Sigmoid colon (tissue), 7 donors: ENCODE measurements at places on chromosomes 5 and 9.

GRCh38 chr5:151870820-151871219 is 53.8 kb downstream of the GLRA1 start:
- H3K36me3 ChIP-seq = no peaks in the 10 kb centered on the region
- no peaks in the 10 kb centered on the region for H3K27me3 ChIP-seq
- H3K4me3 ChIP-seq = no peak overlapping the region
- no peak overlapping the region for H3K27ac ChIP-seq

DNA sequence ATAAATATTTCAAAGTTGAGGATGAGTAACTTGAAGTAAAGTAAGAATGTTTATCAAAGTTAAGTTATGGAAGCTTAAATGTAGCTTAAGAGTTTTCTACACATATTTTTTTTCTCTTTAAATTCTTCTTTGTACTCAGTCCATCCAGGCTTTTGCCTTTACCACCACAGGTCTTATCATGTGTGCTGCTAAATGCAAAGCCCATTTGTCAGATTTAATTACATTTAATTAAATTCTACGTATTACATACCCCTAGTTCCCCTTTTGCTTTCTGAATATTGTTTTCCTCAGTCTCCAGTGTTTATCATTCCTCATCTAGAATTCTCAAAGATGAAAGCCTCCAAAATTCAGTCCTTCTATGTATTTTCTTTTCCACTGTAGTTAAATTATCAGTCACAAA is 1841.9 kb downstream of the EFNA5 start:
- H3K4me3 ChIP-seq = no peak overlapping the region
- H3K27ac ChIP-seq = no peak overlapping the region
- no peaks in the 10 kb centered on the region for H3K27me3 ChIP-seq
- H3K36me3 ChIP-seq = no peaks in the 10 kb centered on the region
- no peaks in the 10 kb centered on the region for H3K4me1 ChIP-seq
- no peak for DNase-seq

- no peaks in the 10 kb centered on the region for H3K4me1 ChIP-seq
- H3K4me3 ChIP-seq = no peak overlapping the region
- no peaks in the 10 kb centered on the region for H3K36me3 ChIP-seq
Measured at GRCh38 chr5:148776780-148777179, 49.6 kb upstream of the ADRB2 start.

DNA sequence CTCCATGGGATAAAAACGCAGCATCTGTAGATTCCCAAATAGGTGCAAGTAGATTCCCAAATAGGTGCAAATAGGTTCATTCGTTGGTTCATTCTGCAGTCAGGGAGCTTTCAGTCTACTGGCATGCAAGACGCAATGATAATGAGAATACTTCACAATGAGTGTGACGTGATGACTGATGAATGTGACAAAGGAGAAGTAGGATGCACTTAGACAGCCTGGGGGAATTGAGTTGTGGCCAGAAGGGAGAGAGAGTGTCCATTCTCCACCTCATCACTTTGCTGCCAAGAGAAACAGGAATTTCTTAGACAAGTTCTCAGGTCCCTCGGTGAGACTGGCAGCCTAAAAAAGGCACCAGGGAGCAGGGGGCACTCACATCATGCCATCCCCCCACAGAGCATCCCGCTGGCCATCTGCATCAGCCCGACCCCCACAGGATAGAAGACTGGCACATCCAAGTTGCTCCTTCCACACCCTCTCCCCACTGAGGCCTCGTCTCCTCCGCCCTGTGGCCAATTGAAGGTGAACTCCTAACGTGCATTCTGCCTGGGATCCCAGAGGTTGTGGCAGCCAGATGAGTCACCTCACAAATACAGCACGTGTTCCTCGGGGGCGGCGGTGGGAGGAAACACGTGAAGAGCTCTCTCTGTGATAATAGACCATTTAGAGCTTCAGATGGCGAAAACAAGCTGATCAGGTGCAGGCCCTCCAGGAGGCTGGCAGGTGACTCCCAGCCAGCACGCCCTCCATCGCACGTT is 19.9 kb upstream of the KCNIP1 start:
- H3K27ac ChIP-seq = no peak overlapping the region
- no peaks in the 10 kb centered on the region for H3K36me3 ChIP-seq
- no peaks in the 10 kb centered on the region for H3K27me3 ChIP-seq
- H3K4me3 ChIP-seq = no peak overlapping the region

DNA sequence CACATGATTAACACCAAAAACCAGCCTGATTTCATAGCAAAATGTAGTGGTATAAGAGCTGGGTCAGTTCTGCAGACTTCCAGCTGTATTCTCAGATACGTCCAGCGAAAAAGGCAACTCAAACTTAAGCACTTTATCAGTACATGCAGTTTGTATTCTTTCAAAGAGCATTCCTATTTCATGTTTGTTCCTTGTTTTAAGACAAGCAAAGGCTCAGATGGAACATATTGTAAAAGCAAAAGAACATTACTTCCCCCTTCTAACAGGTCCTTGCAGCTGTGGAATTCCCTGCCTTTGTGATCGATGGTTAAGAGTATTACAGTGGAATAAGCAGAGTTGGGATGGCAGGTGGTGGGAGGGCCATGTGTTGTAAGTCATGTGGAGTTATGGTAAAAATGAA is 86.3 kb upstream of the GRHPR start:
- no peaks in the 10 kb centered on the region for H3K4me1 ChIP-seq
- H3K4me3 ChIP-seq = no peak overlapping the region
- no peaks in the 10 kb centered on the region for H3K36me3 ChIP-seq
- no peak for DNase-seq
- H3K27me3 ChIP-seq = no peaks in the 10 kb centered on the region

DNA sequence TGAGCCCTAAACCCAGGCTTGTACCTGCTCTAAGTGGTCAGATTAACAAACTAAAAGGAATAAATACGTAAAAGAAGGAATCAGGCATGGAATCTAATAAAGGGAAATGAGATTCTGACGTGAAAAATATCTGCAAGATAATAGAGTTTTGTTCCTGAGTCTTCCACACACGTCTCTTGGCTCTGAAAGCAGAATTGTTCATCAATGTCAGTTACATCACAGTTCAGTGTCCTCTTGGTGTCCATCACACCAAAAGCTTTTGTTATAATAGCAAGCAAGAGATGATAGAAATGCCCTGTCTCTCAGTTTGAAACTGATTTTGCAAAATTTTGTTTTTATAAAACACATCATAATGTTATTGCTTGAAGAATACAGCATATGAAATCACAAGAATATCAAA is 34.7 kb upstream of the NMUR2 start:
- H3K27ac ChIP-seq = no peak overlapping the region
- H3K4me3 ChIP-seq = no peak overlapping the region
- DNase-seq = no peak
